Endothelial cell (in vitro differentiated cells): ENCODE measurements at places on chromosomes 3 and 15. TPM values are rescaled to one million over a fixed set of nuclear protein-coding genes. Genes with fewer than 3 reads are reported as not detected.

ACP3 gene
- total RNA-seq, result 0.44 TPM

HRH1 gene
- 0.90 TPM for total RNA-seq

CSTA gene
- not detected for total RNA-seq

IL17RD gene
- total RNA-seq, result 10.7 TPM

RBSN gene
- total RNA-seq, result 25.7 TPM

PCSK6 gene
- 0.13 TPM for total RNA-seq

LRRC2 gene
- 0.23 TPM for total RNA-seq

GOLGA8G gene
- total RNA-seq, result not detected

SOX14 gene
- 19.7 TPM for total RNA-seq

PRSS50 gene
- total RNA-seq, result 0.38 TPM

GADL1 gene
- total RNA-seq, result not detected

ERC2 gene
- 20.5 TPM for total RNA-seq

CMTM8 gene
- 16.2 TPM for total RNA-seq

GOLGA8J gene
- not detected for total RNA-seq

TTLL13 gene
- total RNA-seq, result not detected

UBAP1L gene
- total RNA-seq, result 1.8 TPM

NPAP1 gene
- total RNA-seq, result 0.18 TPM

SERINC4 gene
- not detected for total RNA-seq

DISP2 gene
- 3.6 TPM for total RNA-seq

CKMT1A gene
- total RNA-seq, result 9.4 TPM

PRR20G gene
- total RNA-seq, result not detected

GOLGA6D gene
- total RNA-seq, result 1.2 TPM

EXOG gene
- 18.3 TPM for total RNA-seq

STXBP5L gene
- 14.6 TPM for total RNA-seq

ANKRD63 gene
- total RNA-seq, result not detected

TMEM158 gene
- 7.3 TPM for total RNA-seq

SAMD7 gene
- not detected for total RNA-seq

SH2D7 gene
- total RNA-seq, result not detected

ASB14 gene
- not detected for total RNA-seq

KY gene
- not detected for total RNA-seq

LRRN1 gene
- 2.8 TPM for total RNA-seq

STRIT1 gene
- not detected for total RNA-seq

CELSR3 gene
- total RNA-seq, result 7.6 TPM
